ENCODE measurements at places on chromosomes 13 and 19. TPM values are rescaled to one million over a fixed set of nuclear protein-coding genes. Genes with fewer than 3 reads are reported as not detected.

ZNF541 gene
- total RNA-seq = 1.1 TPM

ZNF506 gene
- total RNA-seq = 68.1 TPM

MCEMP1 gene
- total RNA-seq = 0.54 TPM

CUL4A gene
- total RNA-seq = 127 TPM

PSG3 gene
- not detected for total RNA-seq

TMEM221 gene
- 0.56 TPM for total RNA-seq
